Fibroblast of the aortic adventitia (primary cell): ENCODE measurements at places on chromosomes 1 and 21. TPM values are rescaled to one million over a fixed set of nuclear protein-coding genes. Genes with fewer than 3 reads are reported as not detected.
A peak's percentile ranks its signal among the peaks of the same experiment; 100 is the strongest.

- DNase-seq, result no peak
Observed at GRCh38 chr1:100035214-100035613, 65.4 kb downstream of the SLC35A3 start.

ASPM gene
- total RNA-seq, result 7.5 and 52.4 TPM in 2 replicates

DNA sequence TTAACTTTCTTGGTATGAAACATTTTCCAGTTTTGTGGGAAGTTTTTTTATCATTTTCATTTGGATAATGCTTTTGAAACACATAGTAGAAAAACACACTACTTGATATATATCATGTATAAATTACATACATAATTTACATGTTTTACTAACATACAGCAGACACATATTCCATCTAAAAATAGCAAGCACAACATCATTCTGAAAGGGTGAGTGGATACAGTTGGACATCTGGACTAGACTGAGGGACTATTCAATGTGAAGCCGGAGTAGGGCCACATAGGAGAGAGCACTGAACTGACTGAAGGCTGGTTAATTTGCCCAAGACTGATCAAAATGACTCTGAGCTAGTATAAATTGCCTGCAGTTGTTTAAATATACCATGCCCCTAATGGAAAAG lies 11.7 kb downstream of the CDKN2C start:
- DNase-seq, result peak; percentile 45

PEAR1 gene
- 4.8 and 10.8 TPM in 2 replicates for total RNA-seq

- DNase-seq, result peak; percentile 92
Observed at GRCh38 chr1:84772428-84772943, 82.2 kb upstream of the SSX2IP start.

DNA sequence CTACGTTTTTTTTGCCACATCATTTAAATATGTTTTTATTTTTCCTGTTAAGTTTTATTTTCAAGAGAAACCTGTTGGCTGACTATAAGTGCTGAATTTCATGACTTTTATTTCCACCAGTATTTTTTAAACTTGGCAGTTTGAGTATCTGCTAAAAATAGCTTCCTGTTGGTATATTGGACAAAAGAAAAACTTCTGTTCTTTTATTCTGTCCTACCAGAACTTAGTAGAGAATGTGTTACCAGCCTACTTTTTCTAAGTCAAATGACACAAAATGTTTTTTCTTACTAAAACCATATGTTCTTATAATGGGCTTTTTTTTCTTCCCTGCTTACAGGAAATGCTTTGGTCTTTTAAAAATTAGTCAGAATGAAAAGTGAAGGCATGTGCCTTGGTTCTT lies 7.6 kb downstream of the DR1 start:
- DNase-seq, result peak; percentile 63

DNA sequence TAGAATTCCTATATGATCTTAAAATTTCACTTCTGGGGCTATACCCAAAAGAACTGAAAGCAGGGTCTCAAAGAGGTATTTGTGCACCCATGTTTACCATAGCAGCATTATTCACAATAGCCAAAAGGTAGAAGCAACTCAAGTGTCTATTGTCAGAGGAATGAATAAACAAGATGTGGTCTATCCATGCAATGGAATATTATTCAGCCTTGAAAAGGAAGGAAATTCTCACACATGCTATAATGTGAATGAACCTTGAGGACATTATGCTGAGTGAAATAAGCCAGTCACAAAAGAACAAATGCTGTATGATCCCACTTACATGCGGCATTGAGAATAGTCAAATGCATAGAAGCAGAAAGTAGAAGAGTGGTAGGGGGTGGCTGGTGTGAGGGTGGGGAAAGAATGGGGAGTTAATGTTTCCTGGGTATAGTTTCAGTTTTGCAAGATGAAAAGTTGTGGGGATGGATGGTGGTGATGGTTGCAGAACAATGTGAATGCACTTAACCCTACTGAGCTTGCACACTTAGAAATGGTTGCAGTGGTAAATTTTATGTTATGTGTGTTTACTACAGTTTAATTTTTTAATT lies 122.4 kb downstream of the TOMM20 start:
- DNase-seq, result no peak

FOXD3 gene
- total RNA-seq, result not detected in 2 replicates

OR6N1 gene
- total RNA-seq, result 0.16 TPM in 1 of 2 replicates, not detected in the other

SAMD13 gene
- 1.4 and 3.1 TPM in 2 replicates for total RNA-seq

CDA gene
- total RNA-seq, result 0.27 TPM in 1 of 2 replicates, not detected in the other

HPDL gene
- total RNA-seq, result 1.1 and 1.4 TPM in 2 replicates

DMRTA2 gene
- 0.18 TPM in 1 of 2 replicates, not detected in the other for total RNA-seq

- DNase-seq, result no peak
Observed at GRCh38 chr1:2274929-2275475, 46.9 kb downstream of the SKI start.

DNA sequence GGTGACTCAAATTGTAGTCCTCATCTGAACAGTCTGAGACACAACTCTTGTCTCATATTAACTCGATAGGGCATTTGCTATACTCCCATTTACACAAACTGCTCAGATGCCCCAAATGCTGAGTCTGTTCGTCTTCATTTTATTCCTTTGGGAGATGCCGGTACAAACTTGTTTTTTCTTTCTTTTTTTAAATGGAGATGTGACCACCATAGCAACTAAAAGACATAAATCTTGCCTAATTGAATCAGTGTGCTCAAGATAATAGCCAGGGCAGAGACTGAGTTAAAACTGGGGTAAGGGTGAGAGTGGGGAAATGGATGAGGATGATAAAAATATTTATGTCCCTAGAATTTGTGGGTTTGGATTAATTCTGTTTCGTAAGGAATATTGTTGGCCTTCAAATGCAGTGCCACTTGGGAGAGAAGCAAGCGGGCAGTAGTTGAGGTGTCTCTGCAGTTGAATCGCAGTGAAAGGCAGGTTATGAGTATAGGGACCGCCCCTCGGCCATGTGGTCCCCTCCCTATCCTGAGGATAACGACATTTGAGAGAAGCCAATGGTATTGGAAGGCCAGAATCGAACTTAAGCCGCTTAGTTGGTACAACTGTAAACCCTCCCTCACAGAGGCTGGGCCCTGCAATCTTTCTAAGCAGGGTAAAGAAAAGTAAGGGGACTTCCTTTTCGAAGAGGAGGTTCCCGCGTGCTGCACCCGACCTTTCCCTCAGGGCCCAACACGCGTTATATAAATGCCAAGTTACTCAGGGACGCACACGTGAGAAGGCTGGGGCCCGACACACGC lies 859 bp upstream of the LRRC8B start:
- DNase-seq, result peak; percentile 10

DNA sequence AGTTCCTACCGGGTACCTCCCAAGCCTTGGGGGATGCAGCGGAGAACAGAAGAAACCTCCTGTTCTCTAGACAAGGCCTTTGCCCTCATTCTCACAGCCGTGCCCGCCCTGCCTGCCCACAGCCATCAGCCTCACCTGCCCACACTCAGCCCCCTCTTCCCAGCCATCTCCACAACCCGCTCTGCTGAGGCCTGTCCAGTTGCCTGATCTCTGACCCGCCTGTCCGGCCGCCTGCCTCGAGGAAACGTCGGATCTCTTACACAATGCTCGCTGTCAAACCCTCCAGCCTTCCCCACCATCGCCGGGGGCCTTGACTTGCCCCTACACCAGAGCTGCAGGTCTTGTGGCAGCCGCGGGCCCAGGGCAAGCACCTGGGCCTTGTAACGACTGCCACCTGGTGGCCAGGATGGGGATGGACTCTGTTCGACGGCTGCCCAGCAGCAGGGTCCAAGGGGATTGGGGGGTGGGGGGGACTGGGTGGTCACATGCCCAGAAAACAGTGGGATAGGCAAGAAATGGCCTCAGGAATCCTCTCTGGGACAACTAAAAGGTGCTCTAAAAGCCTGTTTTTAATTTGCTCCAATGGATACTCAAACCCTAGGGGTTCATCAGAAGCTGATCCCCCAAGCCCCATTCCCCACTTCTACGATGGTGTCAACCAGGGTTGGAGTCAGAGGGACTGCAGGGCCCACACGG lies 31.0 kb downstream of the SLC45A1 start:
- peak; percentile 57 for DNase-seq

DNA sequence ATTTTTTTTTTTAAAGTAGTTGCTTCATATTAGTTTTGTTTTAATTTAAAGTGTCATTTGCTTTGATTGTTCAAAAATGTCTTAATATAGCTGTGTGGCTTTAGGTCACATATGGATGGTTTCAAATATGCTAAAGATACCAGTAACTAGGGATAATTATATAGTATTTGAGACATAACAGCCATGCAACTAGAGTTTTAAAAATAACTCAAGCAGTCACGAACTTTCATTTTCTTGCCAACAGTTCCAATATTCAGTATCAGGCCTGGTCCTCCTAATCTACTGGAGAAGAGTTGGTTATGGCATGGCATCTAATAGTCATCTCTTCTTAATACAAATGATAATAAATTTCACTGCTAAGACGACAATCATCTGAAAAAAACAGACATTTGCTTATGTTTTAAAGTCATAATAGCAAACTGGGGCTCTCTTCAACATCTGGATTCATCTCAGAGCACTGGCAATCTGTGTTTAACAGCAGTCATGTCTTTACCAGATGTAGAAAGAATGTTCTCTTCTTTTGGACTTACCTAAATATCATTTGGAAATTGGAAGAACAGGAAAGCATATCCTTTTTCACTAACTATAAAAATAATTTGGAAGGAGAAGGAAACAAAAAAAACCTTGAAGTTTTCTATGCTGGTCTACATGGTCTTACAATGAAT lies 24.1 kb upstream of the A3GALT2 start:
- peak; percentile 30 for DNase-seq

DNA sequence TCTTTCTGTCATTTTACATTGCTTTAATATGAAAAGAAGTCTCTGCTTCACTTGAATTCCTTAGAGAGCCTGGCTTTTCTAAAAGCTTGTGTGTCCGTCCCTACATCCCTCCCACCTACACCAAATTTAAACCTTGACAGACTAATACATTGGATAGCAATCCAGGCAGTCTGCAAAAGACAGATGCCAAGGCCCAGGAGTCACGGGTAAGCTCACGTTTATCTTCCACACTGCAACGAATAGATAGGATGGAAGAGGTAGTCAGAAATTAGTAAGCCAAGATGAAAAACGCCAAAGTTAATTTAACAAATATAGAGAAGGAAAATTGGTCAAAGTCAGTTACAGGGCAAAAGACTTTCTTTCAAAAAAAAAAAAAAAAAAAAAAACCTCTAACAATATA lies 338.1 kb downstream of the SMYD3 start:
- no peak for DNase-seq

KIF14 gene
- total RNA-seq, result 1.8 and 13.4 TPM in 2 replicates

DNA sequence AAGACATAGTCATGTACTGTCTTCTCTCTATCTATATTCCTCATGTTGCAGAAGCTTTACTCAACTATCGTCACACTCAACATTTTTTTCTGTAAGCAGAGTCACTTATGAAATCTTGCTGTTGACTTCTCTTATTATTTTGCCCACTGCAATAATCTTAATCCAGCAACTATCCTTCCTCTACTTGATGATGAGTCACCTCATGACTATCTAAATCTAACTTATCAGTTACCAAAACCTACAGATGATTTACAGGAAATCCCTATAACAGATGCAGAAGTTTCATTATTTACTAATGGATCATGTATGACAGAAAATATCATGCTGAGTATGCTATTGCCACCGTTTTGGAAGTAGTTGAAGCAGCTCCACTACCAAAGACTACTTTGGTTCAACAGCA lies 378.9 kb downstream of the DUSP10 start:
- peak; percentile 2 for DNase-seq

FTCD gene
- 0.25 and 0.27 TPM in 2 replicates for total RNA-seq

CFAP74 gene
- not detected in 2 replicates for total RNA-seq

GRCh38 chr1:90614872-90615271 lies 102.2 kb downstream of the BARHL2 start:
- DNase-seq, result no peak

DNA sequence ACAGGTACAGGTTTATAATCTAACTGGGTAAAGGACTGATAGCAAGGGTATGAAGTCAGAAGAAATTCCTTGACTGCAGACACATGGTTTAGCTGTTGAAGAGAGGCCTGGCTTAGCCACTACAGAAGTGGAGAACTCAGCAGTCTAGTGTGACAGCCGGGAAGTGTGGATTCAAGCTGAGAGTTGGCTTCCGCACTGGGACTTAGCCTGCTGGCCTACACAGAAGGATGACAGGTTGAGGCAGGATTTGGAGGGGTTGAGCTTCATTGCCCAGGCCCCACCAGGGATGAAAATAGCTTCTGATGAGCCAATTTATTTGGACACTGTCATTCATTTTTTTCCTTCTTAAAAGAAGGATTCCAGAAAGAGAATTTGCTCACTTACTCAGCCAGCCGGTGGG lies 284.4 kb downstream of the PCP4 start:
- no peak for DNase-seq

GRCh38 chr1:225660544-225660946 lies 7.6 kb upstream of the ENAH start:
- DNase-seq, result no peak

- DNase-seq, result peak; percentile 95
Observed at GRCh38 chr1:8343464-8344001, 25.6 kb downstream of the SLC45A1 start.
